ENCODE measurements at places on chromosomes 2 and 18.

GRCh38 chr2:108918156-108918874 is 70.7 kb downstream of the EDAR start:
- DNase-seq = no peak

DNA sequence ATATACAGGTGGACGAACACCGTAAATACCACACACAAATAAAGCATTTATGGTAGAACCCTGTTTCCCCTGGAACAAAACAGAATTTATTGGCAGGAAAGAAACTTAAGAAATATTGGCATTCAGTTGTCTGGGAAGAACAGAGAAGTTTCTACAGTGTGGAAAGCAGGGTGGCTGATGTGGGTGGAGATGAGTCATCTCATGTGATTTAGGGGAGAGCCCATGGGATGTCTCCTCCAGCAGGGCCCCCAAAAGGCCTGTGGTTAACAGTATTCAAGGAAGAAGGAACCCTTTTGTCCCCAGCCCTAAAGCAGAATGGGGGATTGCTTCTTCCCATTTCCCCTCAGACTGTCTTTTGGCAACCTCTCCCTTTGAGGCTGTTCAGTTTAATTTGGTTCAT is 24.2 kb downstream of the SIX3 start:
- no peak for DNase-seq

DNA sequence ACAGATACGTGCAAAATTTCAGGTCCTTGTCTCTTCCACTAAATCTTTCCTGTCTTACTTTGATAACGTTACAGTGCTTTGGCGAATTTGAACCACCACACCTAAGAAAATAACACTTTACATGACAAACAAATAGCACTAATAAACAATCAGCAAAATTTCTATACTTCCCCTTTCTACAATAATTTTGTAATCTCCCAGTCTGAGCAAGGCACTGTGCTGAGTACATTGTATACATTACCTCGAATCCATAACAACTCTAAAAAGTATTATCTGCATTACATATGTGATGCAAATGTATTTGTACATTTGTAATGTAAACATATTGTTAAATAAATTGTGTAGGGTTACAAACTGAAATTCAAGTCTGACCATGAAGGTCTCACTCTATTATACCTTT is 49.9 kb downstream of the RTN4 start:
- DNase-seq = no peak

- no peak for DNase-seq
Observed at GRCh38 chr2:236334122-236334876, 70.1 kb upstream of the ASB18 start.

DNA sequence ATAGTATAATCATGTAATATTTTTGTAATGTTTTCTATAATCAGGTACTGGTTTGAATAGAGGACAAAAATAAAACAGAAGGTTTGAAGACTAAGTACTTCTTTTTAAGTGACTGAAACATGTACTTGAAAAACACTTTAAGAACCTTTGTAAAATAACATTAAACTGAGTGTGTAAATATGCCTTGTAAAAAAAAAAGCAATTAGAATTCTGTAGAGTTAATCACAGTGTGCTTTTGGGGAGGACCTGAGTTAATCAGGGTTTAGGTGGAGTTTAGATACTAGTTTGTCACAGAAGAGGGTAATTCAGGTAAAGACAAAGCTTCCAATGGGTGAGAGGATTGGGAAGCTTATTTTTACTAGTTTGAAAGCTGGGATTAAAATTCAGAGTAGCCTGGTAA is 10.3 kb downstream of the MBD5 start:
- DNase-seq = no peak

DNA sequence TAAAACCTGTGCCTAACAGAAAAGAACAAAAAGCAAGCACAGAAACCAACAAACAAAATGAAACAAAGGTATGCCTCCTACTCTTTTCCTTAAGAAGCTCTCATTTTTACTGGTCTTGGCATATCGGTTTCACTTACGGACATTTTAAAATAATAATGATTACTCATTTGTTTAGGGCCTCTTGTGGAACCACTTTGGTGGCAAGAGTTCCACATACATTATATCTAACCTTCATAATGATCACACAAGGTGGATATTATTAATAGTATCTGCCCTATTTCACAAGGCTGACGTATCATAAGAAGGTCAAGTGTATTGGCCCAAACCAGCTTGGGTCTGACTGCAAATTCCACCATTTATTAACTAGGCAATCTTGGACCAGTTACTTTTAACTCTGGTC is 304.7 kb downstream of the TCF4 start:
- DNase-seq = no peak

DNA sequence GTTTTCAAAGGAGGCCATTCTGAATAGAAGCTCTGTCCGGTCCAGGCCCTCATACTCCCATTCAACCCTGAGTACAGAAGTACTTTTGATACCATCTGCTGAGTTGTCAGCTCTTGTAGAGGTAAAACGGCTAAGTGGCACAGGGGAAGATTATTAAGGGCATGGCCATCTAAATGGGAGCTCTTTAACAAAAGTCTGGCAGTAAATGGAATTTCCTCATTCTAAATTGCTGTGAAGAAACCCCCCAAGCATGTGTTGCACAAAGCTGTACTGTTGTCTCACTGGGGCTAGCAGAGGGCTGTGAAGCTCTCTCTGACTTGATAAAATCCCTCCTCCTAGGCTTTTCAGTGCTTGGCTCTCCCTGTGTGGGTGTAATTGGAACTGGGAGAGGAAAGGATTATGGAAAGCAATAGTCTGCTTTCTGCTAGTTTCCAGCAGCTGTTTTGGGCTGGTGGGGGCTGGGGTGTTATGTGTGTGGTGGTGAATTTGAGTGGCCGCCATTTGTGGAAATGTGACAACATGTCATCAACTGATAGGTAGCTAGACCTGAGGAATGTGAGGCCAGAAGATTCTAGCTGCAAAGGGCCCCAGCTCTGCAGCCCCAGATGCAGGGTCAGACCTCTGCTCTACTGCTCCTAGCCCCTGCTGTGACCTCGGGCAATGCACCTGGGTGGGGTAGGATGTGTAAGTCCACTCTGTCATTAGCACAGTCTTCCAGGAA is 65.1 kb downstream of the MAP4K4 start:
- DNase-seq = no peak

DNA sequence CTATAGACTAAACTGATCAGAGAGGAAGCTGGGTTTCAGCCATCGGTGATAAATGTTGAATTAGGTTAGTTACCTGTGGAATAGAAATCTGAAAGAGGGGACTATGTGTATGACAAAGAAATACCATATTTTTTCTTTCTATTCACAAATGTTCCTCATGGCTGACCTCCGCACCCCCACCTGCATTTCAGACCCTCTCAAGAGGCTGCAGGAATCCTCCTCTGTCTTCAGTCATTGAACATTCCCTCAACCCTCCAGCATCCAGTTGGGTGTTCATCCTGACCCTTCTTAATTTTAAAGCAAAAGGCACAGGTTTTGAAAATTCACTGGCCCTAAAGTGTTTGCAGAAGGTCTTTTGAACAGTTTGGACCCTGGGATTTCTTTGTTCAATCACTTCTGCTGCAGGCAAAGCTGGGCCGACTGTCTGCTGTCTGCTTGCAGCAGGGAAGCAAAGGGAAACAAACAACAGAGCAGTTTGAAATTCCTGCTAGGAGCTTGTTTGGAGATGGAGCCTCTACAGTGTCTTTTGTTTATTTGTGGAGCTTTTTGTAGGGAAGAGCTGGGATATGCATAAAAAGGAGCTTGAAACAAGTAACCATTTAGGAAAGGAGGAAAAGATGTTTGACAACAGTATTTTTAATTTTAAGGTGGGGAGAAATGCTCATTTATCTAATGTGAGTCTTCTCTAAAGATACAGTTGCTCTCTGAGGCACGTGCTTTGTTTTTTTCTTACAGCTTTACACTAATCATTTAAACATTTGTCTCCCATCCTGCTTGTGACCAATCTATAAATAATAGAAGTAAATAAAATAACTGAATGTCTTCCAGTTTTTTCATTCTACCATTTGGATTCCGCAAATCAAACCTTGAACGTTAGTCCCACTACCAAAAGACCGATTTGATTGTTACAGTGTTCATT is 213.3 kb upstream of the MMADHC start:
- DNase-seq = no peak

Measured in GM18507 (cell line).